ENCODE measurements at places on chromosomes 16 and 17.

- DNase-seq: no peak
Observed at GRCh38 chr16:73846007-73846330, 450.6 kb upstream of the PSMD7 start.

- DNase-seq: peak; percentile 67
Observed at GRCh38 chr16:49876716-49877129, 20.8 kb upstream of the ZNF423 start.

GRCh38 chr16:57409870-57410587 is 5.5 kb downstream of the CCL17 start:
- no peak for DNase-seq

DNA sequence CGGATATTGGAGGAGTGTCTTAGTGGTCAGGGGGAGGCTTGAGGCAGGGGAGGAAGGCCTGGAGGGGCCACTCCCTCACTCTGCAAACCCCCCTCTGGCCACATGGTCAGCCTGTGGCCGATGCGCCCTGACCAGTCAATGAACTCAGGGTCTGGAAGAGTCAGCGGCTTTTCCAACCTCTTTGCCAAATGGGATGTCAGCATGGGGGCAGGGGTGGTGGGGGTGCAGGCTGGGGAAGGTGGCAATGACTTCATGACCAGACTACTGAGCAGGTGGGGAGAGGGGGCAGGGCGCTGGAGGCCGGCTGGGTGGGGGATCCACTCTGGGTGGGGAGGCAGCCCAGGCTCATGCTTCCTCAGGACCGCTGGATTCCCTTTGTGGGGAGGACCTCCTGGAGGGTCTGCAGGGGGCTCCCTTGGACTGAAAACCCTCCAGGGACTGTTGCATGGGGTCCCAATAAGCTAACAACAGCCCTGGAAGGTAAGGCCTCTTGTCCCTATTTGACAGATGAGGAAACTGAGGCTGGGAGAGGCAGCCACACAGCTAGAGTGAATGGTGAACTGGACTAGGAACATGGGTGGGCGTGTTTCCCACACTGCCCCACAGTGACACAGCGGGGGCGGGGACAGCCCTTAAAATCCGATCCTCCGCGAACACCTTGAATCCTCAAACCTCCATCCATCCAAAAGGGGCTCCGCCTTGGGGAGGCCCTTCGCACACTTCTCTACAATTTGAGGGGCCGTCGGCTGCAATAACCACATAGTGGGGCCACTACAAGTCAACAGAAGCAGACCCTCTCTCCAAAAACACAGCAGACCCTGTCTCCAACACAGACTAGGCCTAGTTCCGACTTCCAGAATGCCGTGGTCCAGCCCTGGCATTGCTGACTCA is 81.0 kb upstream of the TOB1 start:
- DNase-seq: no peak

- no peak for DNase-seq
Observed at GRCh38 chr17:56985371-56986162, 7.6 kb downstream of the SCPEP1 start.

- no peak for DNase-seq
Observed at GRCh38 chr16:66052745-66053144, 313.7 kb upstream of the CDH5 start.
